Progenitor cell of endocrine pancreas (in vitro differentiated cells): ENCODE measurements at places on chromosomes 1 and 21. TPM values are rescaled to one million over a fixed set of nuclear protein-coding genes. Genes with fewer than 3 reads are reported as not detected.

The TP53BP2 gene
- 57.9 and 59.2 TPM in 2 replicates for total RNA-seq

The PTCH2 gene
- 2.9 and 3.0 TPM in 2 replicates for total RNA-seq

The PLA2G4A gene
- total RNA-seq, result 0.72 and 1.00 TPM in 2 replicates

The AMY2A gene
- not detected in 2 replicates for total RNA-seq

The ACKR1 gene
- total RNA-seq, result 0.57 and 0.67 TPM in 2 replicates

The UTS2 gene
- total RNA-seq, result not detected in 2 replicates

The FMO1 gene
- total RNA-seq, result 0.67 TPM in 1 of 2 replicates, not detected in the other
